ENCODE measurements at places on chromosomes 7 and 10.

GRCh38 chr7:139614886-139615285 is 91.4 kb downstream of the CLEC2L start:
- no peak for DNase-seq

- DNase-seq, result no peak
Observed at GRCh38 chr7:83478616-83479015, 170.3 kb downstream of the SEMA3E start.

- no peak for DNase-seq
Observed at GRCh38 chr7:158246960-158247673, 340.5 kb downstream of the PTPRN2 start.

- DNase-seq, result no peak
Observed at GRCh38 chr7:49885593-49886285, 112.3 kb downstream of the VWC2 start.

DNA sequence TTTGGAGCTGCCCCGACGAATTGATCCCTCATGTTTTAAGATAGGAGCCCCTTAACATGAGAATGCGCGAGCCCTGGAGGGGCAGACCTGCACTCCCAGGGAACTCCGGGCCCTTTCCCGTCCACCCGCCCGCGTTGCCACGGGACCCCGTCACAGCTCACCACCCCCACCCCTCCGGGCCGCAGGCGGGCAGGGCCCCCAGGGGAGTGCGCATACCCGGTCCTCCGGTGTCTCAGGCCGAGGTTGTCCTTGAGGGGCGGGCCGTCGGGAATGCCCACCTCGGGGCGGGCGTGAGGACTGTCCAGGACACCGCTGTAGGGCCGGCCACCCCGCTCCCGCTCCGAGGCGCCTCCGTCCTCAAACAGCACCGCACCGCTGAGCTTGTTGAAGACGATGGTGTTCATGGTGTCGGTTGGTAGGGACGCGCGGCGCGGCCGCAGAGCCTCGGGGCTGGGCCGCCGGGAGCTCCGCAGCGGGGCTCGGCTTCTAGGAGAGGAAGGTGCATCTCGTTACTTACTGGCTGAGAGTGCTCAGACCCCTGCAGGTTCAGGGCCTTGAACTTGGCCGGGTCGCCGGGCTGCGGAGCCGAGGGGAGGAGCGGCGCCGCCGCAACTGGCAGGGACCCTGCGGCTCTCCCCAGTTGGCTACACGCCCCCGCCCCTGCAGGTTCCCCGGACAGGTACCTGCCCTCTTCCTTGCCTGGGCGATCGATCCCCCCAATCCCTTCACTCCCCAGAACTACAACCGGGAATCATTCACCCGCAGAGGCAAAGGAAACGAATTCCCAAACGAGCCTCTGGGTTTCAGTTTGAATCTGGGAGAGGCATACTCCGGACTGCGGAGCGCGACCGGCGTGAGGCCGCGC is 2.4 kb downstream of the MKX start:
- peak; percentile 75 for DNase-seq

GRCh38 chr10:78924319-78925003 is 144.3 kb upstream of the ZMIZ1 start:
- no peak for DNase-seq

DNA sequence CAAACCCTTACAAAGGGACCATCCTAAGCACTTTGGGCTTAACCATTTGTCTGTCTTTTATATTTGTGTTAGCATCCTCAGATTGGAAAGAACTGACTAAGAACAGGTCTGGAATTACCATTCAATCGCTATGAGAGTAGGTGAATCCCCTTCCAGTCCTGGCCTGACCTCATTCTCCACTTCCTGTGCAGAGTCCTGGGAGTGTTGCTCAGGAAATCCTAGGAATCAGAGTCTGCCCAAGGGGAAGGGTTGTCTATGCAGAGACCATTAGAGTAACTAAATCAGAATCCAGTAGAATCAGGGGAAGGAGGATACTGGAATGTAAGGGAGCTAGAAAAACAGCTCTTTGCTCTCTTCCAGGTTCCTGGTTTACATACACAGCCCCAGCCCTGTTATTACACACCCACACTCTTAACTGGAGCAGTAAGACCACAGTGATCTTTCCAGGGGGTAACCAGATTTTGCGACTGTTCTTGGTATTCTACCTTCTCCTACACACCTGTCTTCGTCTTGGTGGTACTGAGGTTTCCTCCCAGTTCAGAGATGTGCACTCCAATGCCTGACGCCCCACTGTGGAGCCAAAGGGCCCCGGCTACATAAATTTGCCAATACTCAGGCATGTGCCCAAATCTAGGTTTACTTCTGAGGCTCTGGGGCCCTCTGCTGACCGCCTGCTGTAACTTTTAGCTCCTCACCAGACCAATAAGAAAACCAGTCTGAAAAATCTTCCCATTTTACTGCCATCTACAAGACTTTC is 103.7 kb downstream of the RNF216 start:
- DNase-seq, result peak; percentile 54

GRCh38 chr7:67387851-67388250 is 391.2 kb downstream of the TYW1 start:
- DNase-seq, result no peak

DNA sequence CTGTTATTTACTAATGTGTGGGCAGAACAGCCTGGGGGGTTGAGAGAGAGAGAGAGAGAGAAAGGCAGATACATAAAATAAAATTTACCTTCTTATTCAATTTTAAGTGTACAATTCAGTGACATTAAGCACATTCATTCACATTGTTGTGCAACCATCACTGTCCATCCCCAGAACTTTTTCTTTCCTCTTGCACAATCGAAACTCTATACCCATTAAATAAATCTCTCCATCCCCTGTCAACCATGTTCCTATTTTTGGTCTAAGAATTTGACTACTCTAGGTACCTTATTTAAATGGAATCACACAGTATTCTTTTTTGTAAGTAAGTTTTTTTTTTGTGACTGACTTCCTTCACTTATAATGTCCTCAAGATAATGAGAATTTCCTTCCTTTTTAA is 181.6 kb downstream of the SND1 start:
- DNase-seq, result no peak

DNA sequence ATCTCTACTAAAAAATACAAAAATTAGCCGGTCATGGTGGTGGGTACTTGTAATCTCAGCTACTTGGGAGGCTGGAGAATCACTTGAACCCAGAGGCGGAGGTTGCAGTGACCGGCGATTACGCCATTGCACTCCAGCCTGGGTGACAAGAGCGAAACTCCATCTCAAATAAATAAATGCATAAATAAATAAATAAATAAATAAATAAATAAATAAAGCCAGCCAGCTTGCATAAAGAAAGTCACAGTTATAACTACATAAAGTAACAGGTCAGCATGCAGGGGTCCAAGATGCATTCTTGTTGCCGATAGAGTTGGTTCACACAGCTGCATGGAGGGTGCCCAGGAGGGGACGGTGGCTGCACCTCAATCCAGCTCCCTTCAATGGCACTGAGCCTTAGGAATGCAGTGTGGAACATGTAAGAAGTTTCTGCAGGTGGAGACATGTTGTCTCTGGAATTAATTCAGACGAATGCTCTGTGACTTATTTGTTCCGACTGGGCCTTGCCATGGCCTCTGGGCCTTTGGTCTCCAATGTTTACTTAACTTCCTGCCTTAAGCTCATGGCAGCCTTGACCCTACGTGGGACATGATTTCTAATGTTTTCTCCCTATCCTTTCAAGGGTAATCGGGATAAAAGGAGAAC is 159.6 kb upstream of the PRKCQ start:
- no peak for DNase-seq

GRCh38 chr7:8284606-8285005 is 22.6 kb upstream of the ICA1 start:
- no peak for DNase-seq

DNA sequence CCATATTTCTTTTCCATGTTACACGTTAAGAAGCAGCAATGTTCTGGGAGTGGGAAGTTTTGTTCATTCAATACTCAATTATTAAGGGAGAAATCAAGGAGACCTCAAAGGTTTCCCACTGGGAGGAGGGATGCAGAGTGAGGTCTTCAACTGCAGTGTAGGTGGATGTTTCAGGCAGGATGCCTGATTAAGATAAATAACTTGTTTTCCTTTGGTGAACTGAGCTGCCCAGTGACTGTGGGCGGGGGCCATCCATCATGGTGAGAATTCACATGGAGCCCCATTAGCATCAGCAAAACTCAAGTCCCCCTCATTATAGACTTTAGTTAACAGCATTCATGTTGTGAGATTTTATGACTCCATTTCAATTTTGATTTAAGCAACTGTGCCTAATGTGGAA is 121.1 kb downstream of the PLPP4 start:
- no peak for DNase-seq

- DNase-seq, result no peak
Observed at GRCh38 chr10:110845756-110846620, 25.7 kb upstream of the PDCD4 start.

DNA sequence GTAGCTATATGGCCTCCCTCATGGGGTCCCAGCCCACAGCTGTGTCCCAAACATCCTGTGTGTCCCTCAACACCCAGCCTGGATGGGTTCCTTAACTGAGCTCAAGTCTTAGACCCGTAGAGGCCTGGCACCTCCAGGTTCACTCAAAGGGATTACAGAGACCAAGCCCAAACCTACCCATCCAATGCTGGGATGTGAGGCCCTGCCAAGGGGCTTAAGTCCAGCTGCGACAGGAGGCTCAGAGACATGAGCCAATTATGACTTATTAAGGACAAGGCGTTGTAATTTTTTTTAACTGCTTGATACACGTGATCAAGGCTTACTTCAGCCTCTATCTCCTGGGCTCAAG is 105.6 kb upstream of the RET start:
- DNase-seq, result peak; percentile 7

GRCh38 chr10:97188261-97188711 is 2.5 kb upstream of the SLIT1 start:
- no peak for DNase-seq

DNA sequence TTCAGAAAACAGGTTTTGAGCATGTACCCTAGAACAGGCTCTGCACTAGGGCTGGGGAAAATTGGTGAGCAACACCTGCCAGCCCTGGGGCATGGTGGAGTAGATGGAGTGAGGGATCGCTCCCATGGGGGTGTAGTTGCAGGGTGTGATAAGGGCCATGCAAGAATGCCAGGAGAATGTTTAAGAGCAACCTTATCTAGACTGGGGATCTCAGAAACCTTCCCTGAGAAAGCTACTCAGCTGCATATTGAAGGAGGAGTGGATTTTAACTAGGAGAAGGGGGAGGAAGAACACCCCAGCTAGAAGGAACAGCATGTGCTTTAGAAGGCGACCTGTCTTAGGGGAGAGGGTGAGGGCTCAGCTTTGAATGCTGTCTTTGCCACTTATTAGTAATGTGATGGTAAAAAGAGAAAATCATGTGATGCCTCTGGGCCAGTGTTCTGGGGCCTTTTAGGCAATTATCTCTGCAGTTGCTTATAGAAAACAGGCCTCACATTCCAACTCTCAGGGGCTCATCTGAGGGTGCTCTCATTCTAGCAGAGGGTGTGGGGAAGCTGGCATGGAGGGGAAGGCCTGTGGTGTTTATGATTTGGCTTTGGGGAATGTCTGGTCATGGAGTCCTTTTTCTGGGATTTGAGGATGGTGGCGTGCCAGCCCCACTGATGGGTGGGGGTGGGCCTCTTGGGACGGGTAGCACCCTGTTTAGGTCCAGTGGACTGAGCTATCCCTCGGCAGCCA is 225.4 kb downstream of the BMPER start:
- no peak for DNase-seq

DNA sequence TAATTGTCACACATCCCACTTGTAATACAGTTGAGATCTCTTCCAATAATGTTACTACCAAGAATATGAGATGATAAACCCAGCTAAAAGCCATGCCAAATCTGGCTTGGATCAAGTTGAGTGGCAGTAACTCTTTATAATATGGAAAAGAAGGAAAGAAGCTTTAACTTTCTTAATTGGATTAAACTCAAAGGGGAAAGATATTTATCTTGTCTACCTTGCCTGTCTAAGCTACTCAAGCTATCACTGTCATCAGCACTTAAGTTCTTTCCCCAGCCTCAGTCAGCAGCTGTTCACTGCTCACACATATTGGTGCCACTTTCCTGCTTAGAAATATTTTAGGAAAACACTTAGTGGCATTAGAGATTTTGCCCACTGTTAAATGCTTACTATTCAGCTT is 350.7 kb downstream of the IPMK start:
- no peak for DNase-seq

DNA sequence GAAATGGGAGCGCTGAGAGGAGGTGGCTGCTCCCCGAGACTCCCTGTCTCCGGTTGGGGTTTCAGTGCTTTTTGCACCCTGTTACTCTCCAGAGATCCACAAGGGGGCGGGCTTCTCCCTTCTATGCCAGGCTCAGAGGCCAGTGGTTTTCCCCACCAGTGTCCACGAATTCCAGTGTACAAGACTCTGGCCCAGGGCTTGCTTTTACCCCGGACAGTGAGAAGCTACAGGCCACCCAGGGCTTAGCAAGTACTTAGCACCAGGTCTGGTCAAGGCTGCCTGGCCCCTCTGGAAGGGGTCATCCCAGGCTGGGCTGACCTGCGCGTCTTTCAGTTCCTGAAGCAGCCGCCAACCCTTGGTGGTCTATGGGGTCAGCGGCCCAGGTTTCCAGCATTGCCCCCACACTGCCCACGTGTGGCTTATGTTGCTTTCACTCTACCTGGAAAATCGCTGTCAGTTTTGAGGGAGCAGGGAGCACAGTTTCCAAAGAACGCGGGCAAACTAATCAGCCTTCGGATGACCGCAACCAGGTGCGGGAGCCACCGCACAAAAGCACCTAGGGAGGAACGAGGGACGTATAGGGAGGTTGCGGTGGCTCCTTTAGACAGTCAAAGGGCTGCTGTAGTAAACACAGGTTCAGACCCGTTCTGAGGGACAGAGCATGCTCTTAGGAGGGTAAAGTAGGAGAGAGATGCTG is 6.8 kb downstream of the CYP26A1 start:
- DNase-seq, result peak; percentile 67

DNA sequence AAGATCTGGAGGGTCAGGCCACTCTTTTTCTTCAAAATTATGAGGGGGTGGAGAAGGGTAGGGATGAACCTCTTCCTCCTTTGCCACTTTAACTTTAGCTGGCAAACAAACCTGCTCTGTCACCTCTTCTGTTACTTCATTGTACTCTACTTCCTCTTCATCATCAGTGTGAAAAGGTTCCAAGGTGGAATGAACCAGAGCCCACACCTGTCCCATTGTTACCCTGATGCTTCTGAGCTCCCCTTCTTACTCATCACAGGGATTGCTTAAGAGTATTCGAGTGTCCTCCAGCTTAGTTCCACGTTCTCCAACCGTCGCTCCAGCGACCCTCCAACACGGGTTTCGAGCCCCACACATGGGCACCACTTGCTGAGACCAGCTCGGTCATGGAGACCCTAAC is 5.2 kb downstream of the MRPS24 start:
- no peak for DNase-seq

- DNase-seq, result no peak
Observed at GRCh38 chr7:135714534-135715009, 13.4 kb downstream of the SLC13A4 start.

- DNase-seq, result no peak
Observed at GRCh38 chr10:1297566-1298301, 241.5 kb downstream of the WDR37 start.
